ENCODE measurements at places on chromosomes 5 and 9. TPM values are rescaled to one million over a fixed set of nuclear protein-coding genes. Genes with fewer than 3 reads are reported as not detected.

- H3K27me3 ChIP-seq = no peaks in the 10 kb centered on the region
- H3K36me3 ChIP-seq = peaks cover 30% of the 10 kb centered on the region
- no peaks in the 10 kb centered on the region for H3K4me1 ChIP-seq
- no peak overlapping the region for H3K27ac ChIP-seq
Observed at GRCh38 chr9:120532891-120533290, 47.1 kb downstream of the CDK5RAP2 start.

DNA sequence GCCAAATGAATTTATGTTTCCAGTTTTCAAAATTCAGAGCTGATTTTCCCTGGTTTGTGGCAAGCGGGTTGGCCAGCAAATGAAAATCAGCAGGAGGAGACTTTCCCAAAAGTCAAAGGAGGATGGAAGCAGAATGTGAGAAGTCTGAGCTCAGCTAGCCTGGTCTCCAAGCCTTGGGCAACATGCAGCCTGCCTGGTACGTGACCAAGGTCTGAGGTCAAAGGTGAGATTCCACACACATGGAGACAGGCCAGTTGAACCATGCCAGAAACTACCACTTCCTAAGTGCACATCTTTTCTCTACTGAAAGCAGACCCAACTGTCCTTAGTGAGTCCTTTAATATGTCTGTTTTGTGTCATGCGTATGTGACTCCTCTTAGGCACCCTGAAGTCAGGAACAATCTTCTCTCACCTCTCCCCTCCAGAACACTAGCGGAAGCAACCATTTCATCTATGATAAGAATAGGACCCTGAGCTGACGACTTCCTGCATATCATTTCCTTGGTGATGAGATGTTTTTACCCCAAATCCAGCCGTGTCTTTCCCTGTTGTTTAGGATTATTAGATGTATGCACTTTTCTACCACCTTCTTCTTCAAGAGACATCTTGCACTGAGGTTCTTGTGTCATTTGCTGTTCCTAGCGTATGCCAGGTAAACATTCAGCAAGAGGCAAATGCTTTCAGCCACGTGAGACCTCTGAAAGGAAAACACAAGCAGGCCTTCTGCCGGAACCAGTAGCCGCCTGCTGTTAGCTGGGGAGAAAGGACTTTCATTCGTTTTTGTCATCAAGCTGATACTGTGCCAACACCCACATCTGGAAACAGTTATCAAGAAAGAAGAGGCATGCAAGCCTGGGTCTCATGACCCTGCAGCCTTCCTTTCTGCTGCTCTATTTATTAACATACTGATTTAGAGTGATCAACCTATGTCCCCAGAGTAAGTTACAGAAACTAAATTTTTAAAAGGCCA is 9.7 kb upstream of the TGFBI start:
- DNase-seq = no peak
- no peaks in the 10 kb centered on the region for H3K36me3 ChIP-seq
- no peak overlapping the region for H3K4me3 ChIP-seq
- H3K4me1 ChIP-seq = peaks cover 82% of the 10 kb centered on the region
- H3K27me3 ChIP-seq = no peaks in the 10 kb centered on the region
- peak overlapping the region; percentile 100 for H3K27ac ChIP-seq

GRCh38 chr5:74546796-74547195 is 93.7 kb downstream of the ENC1 start:
- DNase-seq = peak; percentile 71
- H3K36me3 ChIP-seq = no peaks in the 10 kb centered on the region
- H3K27me3 ChIP-seq = no peaks in the 10 kb centered on the region
- no peak overlapping the region for H3K4me3 ChIP-seq
- H3K27ac ChIP-seq = no peak overlapping the region

- H3K4me3 ChIP-seq = peak overlapping the region; percentile 93
- no peaks in the 10 kb centered on the region for H3K36me3 ChIP-seq
- DNase-seq = peak; percentile 77
- H3K27ac ChIP-seq = peak overlapping the region; percentile 62
- peaks cover 10% of the 10 kb centered on the region for H3K4me1 ChIP-seq
Observed at GRCh38 chr5:54309691-54310432, 511 bp downstream of the ARL15 start.

- peaks cover 18% of the 10 kb centered on the region for H3K27me3 ChIP-seq
- no peak overlapping the region for H3K4me3 ChIP-seq
- DNase-seq = no peak
- H3K4me1 ChIP-seq = no peaks in the 10 kb centered on the region
- no peak overlapping the region for H3K27ac ChIP-seq
- H3K36me3 ChIP-seq = no peaks in the 10 kb centered on the region
Observed at GRCh38 chr9:97075289-97075985, 36.5 kb upstream of the CTSV start.

The HAND1 gene
- total RNA-seq = under 0.01 TPM

DNA sequence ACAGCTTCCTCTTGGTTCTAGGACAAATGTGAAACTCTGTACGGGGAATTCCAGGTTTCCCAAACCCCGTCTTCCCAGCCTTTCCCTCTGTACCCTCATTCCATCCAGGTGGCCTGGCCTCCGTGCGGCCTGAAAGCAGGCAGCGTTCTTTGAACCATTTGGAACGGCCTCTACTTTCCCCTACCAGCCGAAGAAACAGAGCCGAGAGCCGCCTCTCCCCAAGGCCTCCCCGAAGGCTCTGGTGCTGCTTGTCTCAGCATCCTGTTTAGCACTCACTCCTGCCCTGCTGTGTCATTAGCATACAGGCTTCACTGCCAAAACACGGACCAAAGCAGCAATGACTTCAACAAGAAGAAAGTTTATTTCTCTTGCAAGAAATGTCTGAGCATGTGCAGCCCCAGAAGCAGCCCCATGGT is 137.7 kb downstream of the HSD17B3 start:
- H3K4me1 ChIP-seq = no peaks in the 10 kb centered on the region
- H3K27me3 ChIP-seq = peaks cover 4% of the 10 kb centered on the region
- no peaks in the 10 kb centered on the region for H3K36me3 ChIP-seq
- DNase-seq = no peak

DNA sequence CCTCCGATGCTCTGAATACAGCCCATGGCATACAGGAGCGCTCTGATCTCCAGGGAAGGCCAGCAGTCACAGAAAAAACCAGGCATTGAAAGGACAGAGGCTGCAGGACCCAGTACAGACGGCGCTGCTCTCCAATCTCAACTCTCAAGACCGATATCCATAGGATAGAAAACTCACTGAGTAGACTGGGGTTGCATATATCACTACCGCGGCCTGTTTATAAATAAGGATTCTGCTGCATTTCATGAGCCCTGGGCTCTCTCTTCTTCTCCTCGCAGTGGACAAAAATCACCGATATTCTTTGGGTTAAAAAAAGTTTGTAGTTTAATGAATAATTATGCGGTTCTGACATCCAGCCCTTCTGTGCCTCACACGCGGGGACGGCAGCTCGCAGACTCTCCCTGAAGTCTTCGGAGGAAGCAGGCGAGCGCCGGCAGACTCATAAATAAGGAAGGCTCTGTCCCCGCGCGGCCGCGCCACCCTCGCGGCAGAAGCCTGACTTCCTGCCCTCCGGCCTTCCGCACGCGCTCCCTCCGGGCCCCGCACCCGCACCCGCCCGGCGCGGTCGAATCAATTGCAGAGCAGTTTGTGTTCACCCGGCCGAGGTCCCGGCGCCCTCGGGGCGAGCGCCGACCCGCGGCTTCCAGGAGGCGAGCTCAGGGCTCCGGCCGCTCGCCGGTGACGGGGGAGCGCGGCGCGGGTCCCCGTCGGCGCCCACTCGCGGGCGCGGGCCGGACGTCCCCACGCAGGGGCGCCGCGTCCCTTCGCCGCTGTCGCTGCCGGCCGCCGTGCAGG is at the start of gene FAM78A:
TSS of gene FAM78A (minus strand) at position 417 of the 795 bp plus-strand sequence. CDS start at position 86, 331 bp downstream.
- peak within 1 kb of the TSS; percentile 65 for H3K4me3 ChIP-seq
- peaks cover 7% of the 10 kb centered on the region for H3K27me3 ChIP-seq
- H3K36me3 ChIP-seq = no peaks in the 10 kb centered on the region
- H3K27ac ChIP-seq = no peak within 1 kb of the TSS

- H3K4me1 ChIP-seq = peaks cover 17% of the 10 kb centered on the region
- DNase-seq = no peak
- no peaks in the 10 kb centered on the region for H3K27me3 ChIP-seq
- H3K36me3 ChIP-seq = no peaks in the 10 kb centered on the region
Observed at GRCh38 chr9:76717176-76717575, 47.1 kb upstream of the PCA3 start.

- no peaks in the 10 kb centered on the region for H3K4me1 ChIP-seq
- H3K36me3 ChIP-seq = no peaks in the 10 kb centered on the region
- H3K27ac ChIP-seq = no peak overlapping the region
- no peak overlapping the region for H3K4me3 ChIP-seq
- H3K27me3 ChIP-seq = peaks cover 53% of the 10 kb centered on the region
Observed at GRCh38 chr5:139844472-139845145, 49.0 kb downstream of the PSD2 start.

DNA sequence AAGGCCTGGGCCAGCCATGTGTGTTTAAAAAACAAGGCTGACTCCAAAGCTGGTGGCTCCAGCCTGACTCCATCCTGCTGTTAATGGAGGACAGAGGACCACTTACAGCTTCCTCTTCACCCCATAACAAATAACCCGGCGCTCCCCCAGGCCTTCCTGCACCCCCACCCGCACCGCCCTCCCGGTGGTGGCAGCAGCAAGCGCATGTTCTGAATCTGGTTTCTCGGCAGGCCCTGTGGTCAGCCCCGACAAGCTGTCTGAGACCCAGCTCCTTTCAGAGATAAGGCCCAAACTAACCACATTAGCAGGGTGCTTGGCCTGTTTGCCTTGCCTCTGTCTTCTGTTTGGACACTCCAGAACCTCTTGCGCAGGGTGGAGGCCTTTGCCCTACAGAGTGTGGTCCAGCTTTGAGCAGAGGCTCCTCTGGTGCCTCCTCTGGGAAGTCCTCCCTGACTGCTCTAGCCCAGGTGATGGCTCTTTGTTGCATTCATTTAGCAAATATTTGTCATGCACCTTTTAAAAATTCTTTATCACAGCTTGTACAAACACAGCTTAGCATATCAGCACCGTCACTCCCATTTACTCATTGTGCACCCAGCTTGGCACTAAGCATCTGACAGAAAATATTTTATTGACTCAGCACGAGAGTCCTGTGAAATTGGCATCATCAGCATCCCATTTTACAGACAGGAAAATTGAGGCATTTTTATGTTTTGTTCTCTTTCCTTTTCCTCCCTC is 78.4 kb downstream of the NDFIP1 start:
- DNase-seq = no peak
- no peak overlapping the region for H3K27ac ChIP-seq

The NTNG2 gene
- total RNA-seq = 13.0 TPM

DNA sequence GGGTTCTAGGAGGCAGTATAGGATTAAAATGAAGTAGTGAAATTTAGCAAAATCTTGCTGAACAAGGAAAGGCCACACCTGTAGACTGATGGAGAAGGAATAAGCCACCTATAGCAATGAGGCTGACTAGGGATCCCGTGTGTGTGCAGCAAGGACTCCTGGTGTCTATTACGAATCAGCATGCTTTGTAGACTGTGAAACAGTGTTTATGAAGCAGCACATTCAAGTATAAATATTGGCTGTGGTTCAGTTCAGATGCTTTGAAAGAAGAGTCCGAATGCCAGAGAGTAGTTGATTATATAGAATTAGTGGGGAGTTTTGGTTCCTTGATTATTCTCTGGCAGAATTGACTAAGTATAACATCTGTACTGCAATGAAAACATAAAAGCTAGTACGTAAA is 41.8 kb downstream of the CAST start:
- H3K27me3 ChIP-seq = no peaks in the 10 kb centered on the region
- peaks cover 43% of the 10 kb centered on the region for H3K4me1 ChIP-seq

DNA sequence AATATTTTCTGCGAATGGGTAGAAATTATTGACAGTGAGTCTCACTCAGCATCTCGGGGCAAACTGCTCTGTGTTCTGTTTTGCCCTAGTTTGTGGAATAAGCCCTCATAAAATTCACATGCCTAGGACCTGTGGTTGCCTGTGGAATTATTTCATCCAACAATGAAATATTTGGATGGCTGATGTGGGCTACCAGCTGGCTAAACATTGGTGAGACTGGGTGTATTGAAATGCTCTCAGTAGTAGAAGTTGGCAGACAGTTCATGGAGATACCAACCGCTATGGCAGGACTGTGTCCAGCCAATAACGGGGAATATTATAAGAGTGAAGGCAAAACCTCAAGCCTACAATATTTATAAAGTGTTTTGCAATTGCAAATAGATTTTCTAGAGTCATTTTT is 344.1 kb upstream of the RPS23 start:
- H3K27ac ChIP-seq = no peak overlapping the region
- no peaks in the 10 kb centered on the region for H3K36me3 ChIP-seq
- peaks cover 3% of the 10 kb centered on the region for H3K27me3 ChIP-seq

DNA sequence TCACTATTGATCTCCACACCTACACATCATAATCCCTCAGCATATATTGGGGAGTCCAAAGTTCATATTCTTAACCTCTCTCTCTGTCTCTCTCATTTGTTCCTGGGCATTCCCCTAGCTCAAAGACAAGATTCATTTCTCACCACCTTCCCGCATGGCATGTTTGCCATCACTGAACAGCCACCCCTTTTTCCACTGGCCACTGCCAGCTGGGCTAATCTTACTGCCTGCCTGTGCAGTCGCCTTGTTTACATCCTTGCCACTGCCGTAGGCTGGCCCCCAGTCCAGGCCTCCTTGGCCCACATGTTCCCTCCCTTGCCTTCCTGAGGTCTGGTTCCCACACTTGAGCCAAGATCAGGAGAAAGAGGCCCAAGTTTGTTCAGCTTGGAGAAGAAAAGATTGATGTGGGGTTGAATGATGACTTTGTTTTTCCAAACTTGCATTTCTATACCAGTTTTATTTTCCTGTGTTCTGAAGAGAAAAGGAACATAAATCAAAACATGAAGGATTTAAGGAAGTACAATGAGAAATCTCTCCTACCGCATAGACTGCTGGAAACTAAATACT is 80.2 kb downstream of the PLAC8L1 start:
- H3K4me1 ChIP-seq = no peaks in the 10 kb centered on the region
- no peak overlapping the region for H3K4me3 ChIP-seq
- H3K27ac ChIP-seq = no peak overlapping the region
- DNase-seq = no peak
- no peaks in the 10 kb centered on the region for H3K27me3 ChIP-seq
- no peaks in the 10 kb centered on the region for H3K36me3 ChIP-seq

DNA sequence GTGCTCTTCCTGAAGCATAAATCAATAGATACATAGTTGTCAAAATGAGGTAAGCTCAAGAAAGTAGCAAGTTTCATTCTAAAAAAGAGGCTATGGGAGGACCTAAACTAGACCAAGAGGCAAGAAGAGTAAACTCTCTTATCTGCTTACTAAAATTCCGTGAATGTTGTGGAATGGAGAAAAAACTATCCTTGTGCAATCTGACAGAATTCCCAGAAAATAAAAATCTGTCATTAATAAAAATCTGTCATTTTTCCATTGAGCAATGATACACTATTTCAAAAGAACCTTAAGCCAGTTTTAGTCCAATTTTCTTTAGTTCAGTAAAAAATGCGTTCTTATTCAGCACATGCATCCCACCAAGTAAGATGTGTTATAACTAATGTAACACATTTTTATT is 15.9 kb upstream of the FANCC start:
- H3K4me1 ChIP-seq = no peaks in the 10 kb centered on the region
- H3K27ac ChIP-seq = no peak overlapping the region
- H3K4me3 ChIP-seq = no peak overlapping the region

DNA sequence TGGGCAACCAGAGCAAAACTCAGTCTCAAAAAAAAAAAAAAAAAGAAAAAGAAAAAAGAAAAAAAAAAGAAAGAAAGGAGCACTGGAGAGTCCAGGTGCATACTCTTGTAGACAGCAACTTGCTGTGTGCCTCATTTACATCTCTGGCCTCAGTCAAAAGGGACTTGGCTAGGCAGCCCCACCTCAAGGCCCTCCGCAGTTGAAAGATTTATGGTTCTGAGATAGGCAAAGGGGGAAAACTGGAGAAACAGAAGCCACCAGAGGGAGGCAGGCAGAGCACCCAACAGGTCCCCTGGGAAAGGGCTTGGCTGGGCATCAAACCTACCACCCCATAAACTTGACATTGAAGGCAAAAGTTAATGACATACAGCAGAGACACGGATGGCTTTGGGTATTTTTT is 6.1 kb downstream of the ORM2 start:
- no peak for DNase-seq
- no peaks in the 10 kb centered on the region for H3K4me1 ChIP-seq
- H3K27me3 ChIP-seq = peaks cover 2% of the 10 kb centered on the region
- H3K36me3 ChIP-seq = peaks cover 27% of the 10 kb centered on the region
- H3K27ac ChIP-seq = no peak overlapping the region
- H3K4me3 ChIP-seq = no peak overlapping the region
